Putamen (tissue), 1 donor: ENCODE measurements at places on chromosomes 5 and 9.

- DNase-seq, result no peak
Measured at GRCh38 chr5:95786821-95787418, 35.6 kb downstream of the GLRX start.

- DNase-seq, result peak; percentile 60
Measured at GRCh38 chr5:672329-673160, 20.6 kb downstream of the TPPP start.

- no peak for DNase-seq
Measured at GRCh38 chr5:72084876-72085275, 22.4 kb upstream of the MAP1B start.

DNA sequence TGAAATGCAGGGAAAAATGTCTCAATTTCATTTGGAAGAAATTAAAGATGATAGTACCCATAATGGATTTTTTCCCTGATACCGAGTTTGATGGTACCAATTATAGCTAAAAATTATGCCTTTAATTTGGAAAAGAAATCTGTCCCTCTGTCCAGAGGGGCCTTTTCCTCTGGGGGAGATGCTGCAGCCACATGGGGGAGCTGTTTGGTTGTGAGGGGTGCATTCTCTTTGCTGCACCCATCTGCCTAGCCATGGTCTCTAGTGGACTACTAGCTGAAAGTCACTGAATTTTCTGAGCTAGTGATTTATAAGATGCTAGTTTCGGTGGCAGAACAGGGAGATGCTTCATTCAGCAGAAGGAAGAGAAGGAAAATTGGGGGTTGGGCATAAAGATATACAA, 9.6 kb downstream of the SEC61B start:
- DNase-seq, result no peak

- DNase-seq, result no peak
Measured at GRCh38 chr9:82191082-82191770, 202.7 kb downstream of the SPATA31D1 start.

- DNase-seq, result no peak
Measured at GRCh38 chr9:95333426-95333825, 15.9 kb upstream of the FANCC start.

DNA sequence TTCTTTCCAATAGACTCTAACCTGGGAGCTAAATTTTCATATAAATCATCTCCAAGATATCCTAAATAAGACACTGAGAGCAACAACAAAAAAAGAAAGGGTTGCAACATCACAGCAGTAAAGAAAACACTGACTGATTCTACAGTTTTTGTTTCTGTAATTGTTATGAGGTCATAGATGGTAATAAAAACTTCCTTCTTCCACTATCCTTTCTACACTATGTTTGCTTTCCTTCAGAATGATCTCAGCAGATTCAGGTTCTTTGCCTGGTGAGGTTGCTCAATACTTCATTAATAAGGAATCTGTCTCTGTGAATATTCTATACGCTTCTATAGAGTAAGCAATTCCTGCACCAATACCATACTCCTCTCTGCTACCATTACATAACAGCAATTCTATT, 835.6 kb upstream of the GRAMD2B start:
- DNase-seq, result no peak

- DNase-seq, result no peak
Measured at GRCh38 chr5:10635867-10636350, 72.0 kb downstream of the ANKRD33B start.

DNA sequence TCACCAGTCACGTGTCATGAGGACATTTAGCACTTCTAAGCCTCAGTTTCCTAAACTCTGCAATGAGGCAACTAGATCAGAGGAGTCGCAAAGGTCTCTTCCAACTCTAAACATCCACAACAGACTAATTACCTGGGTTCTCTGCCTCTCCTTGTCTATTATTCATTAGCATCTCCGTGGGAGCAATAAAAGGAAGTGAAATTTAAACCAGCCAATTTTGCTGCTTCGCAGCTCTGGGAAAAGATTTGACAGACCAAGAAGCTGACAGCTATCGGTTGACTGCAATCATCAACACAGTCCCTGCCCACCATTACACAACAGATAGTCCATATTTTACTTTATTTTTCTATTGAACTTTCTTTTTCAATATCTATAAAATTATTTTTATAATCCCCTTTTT, 308.9 kb downstream of the NR2F1-AS1 start:
- DNase-seq, result no peak

DNA sequence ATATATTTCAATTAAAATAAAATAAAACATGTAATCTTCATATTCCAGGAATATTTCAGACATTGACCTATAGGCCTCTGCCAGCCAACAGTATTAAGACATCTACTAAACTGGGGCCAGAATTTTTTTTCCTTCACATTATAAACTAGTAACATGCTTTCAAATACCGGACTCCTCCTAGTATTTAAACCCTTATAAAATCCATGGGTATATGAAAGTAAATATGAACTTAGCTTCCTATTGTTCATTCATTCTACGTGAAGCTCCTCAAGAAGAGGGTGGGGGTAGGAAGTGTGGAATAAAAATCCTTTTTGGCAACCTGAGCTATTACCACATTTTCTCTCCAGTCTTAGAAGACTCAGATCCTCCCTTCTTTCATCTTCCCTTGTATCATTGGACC, 16.4 kb downstream of the SEMA5A start:
- no peak for DNase-seq

GRCh38 chr9:16743375-16743774, 127.1 kb downstream of the BNC2 start:
- no peak for DNase-seq

DNA sequence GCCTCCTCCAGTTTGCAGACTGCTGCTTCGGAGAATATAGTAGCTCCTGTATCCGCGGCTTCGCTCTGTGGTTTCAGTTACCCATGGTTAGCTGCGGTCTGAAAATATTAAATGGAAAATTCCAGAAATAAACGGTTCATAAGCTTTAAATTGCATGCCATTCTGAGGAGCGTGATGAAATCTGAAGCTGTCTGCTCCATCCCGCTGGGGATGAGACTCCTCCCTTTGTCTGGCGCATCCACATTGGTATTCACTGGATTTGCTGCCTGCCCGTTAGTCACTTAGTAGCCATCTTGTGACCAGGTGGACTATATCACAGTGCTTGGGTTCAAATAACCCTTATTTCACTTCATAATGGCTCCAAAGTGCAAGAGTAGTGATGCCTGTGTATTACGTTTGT, 36.3 kb downstream of the MSX2 start:
- no peak for DNase-seq
